ENCODE measurements at places on chromosomes 4 and X. TPM values are rescaled to one million over a fixed set of nuclear protein-coding genes. Genes with fewer than 3 reads are reported as not detected.

The F11 gene
- total RNA-seq, result 1.0 TPM

The ERAS gene
- total RNA-seq, result not detected

The CFAP299 gene
- total RNA-seq, result not detected

The VGLL1 gene
- total RNA-seq, result 78.4 TPM

The PLXNA3 gene
- 62.9 TPM for total RNA-seq

The GLRA2 gene
- 0.38 TPM for total RNA-seq

The CSN1S1 gene
- total RNA-seq, result not detected

The ELMOD2 gene
- 50.2 TPM for total RNA-seq

The IL21 gene
- not detected for total RNA-seq

The ADGRA3 gene
- 27.9 TPM for total RNA-seq
